HuH-7 (cell line): ENCODE measurements at places on chromosomes 7 and 10.

GRCh38 chr10:112173206-112173605, 10.4 kb downstream of the GPAM start:
- DNase-seq, result no peak

GRCh38 chr10:51469686-51470085, 229.7 kb downstream of the CSTF2T start:
- DNase-seq, result no peak

DNA sequence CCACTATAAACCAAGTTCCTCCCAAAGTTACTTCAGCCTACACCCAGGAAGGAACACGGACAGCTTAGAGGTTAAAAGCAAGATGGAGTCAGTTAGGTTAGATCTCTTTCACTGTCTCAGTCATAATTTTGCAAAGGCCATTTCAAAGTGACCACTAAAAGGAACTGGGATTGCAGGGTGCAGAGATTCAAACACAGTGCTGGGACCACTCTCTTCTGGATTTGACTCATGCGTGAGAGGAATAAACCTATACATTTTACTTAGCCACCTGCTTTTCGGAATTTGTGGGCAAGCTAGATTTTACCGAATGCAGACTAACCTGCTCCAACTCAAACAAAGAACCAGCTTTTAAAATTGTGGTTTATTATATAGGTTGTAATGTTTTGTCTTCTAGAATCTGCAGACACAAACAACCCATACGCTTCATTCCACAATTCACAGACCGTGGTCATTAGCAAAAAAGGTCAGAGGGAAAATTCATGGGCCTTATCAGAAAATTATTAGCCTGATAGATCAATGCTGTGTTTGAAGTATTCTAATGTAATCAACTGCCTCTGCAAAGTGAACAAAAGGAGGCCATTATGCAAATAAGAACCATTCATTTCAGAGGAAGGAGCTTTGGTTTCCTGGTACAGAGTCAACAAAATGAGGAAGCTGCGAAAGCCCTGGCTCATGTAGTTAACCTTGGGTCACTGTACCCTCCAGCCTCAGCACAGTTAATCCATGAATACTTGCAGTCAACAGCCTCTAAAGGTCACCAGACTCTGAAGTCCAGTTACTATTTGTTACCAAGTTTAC, 342.7 kb upstream of the KLF6 start:
- no peak for DNase-seq

GRCh38 chr7:55084307-55084706, 65.5 kb downstream of the EGFR start:
- DNase-seq, result no peak

- no peak for DNase-seq
Measured at GRCh38 chr7:28088032-28088431, 92.6 kb downstream of the JAZF1 start.

DNA sequence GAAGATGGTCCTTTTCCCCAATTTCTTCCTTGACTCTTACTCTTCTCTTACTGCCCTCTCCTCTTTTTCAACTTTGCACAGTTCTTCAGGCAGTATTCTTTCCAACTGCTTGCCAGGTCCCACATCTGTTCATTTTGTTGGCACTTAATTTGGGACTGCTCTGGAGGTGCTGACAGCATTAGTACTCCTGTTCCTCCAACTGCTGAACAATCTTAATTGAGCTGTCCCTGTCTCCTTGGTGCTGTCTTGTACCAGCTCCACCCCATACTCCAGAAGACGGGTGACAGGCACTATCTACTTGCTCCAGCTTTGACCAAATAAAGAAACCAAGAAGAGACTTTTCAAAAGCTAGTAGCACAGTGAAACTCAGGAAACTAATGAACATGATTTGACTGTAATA, 160.0 kb downstream of the PDE1C start:
- no peak for DNase-seq

- no peak for DNase-seq
Measured at GRCh38 chr10:80137031-80137862, 4.7 kb downstream of the PLAC9 start.

GRCh38 chr7:147013825-147014224, 897.2 kb downstream of the CNTNAP2 start:
- DNase-seq, result no peak

- DNase-seq, result no peak
Measured at GRCh38 chr7:18302097-18302496, 193.5 kb upstream of the HDAC9 start.

DNA sequence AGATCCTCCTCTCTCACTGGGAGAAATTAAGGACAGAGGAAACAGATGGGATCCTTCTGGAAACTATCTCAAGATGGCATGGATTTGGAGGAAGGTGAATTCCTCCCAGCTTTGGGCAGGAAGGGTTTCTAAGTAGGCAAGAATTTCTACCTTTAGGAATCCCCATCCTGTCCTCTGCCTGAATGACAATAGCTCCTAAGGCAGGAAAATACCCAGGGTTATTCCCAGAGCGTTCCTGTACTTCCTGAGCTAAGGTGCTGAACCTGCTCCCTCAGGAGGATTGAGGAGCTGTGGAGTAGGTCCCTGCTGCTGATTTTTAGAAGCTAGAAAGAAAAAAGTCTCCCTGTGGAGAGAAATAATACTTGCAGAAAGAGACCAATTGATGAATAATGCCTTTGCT, 568 bp downstream of the MGAM2 start:
- no peak for DNase-seq

GRCh38 chr7:142745091-142745635, 4.1 kb upstream of the PRSS1 start:
- no peak for DNase-seq

DNA sequence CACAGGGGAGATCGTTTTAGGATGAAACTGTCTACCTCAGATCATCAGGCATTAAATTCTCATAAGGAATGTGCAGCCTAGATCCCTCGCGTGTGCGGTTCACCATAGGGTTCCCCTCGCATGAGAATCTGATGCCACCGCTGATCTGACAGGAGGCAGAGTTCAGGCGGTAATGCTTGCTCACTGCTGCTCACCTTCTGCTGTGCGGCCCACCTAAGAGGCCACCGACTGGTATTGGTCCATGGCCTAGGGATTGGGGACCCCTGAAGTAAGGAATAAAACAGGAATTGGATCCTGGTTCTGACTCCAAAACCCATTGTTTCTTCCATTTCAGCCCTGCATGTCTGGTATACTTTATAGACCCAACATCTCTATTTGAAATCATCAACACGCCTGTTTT, 4.1 kb downstream of the NOD1 start:
- no peak for DNase-seq

- peak; percentile 80 for DNase-seq
Measured at GRCh38 chr10:29007748-29008610, 280.9 kb upstream of the LYZL1 start.

DNA sequence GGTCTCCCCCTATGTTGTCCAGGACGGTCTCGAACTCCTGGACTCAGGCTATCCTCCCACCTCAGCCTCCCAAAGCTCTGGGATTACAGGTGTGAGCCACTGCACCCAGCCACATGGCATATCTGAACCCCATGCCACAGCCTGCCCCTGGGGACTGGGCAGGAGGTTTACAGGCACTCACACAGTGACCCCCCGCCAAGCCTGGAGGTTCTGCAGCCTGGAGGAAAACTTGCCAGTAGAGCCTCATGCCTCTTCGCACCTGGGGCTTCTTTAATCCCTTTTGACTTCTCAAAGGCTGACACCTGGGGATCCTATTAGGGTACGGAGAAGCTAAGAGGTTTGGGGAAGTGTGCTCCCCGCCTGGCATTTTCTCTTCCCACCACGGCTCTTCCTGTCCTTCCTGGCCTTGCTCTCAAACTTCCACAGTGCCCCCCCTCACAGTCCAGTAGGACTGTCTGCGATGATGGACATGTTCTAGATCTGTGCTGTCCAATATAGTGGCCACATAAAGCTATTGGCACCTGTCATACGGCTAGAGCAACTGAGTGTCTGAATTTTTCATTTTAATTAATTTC, 11.4 kb upstream of the KCP start:
- no peak for DNase-seq

DNA sequence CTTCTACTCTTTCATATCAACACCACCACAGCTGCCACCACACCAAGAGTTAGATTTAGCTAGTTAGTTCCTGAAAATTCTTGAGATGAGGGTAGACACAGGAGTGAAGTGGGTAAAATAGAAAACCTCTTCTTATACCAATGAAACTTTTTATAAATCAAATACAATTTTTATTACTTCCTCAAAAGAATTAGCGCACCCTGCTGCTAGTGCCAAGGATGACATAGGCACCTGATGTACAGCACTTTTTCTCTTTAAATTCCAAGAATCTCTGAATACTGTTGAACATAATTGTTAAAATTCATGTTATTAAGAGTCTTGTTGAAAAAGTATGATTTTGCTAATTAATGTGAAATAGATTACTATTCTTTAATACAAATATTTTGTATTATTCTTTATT, 11.4 kb downstream of the ZWINT start:
- DNase-seq, result no peak

GRCh38 chr10:132666705-132667341, 119.1 kb downstream of the NKX6-2 start:
- DNase-seq, result no peak

DNA sequence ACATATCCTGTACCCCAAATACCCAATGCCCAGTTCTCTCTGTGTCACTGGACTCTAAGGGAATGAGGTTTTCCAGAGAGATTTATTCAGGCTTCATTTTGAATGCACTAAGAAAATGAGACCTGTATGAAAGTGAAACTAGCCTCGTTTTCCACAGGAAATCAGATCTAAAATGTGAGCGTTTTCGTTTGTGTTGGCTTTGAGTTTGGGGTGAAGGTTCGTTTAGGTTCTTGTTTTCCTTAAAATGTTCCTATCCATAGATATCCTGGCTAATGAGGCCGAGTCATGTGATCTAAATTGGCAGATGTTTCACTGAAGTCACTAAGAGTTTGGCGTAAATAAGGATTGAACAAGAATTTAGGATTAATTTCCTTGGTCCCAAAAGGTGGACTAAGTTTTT, 90.9 kb upstream of the BMPER start:
- no peak for DNase-seq

GRCh38 chr10:75717126-75717916, 285.9 kb downstream of the LRMDA start:
- no peak for DNase-seq

- no peak for DNase-seq
Measured at GRCh38 chr10:69329721-69330178, 51.5 kb downstream of the HK1 start.

GRCh38 chr7:90839316-90839715, 243.2 kb downstream of the CDK14 start:
- no peak for DNase-seq

GRCh38 chr7:2999078-2999500, 44.6 kb downstream of the CARD11 start:
- no peak for DNase-seq

DNA sequence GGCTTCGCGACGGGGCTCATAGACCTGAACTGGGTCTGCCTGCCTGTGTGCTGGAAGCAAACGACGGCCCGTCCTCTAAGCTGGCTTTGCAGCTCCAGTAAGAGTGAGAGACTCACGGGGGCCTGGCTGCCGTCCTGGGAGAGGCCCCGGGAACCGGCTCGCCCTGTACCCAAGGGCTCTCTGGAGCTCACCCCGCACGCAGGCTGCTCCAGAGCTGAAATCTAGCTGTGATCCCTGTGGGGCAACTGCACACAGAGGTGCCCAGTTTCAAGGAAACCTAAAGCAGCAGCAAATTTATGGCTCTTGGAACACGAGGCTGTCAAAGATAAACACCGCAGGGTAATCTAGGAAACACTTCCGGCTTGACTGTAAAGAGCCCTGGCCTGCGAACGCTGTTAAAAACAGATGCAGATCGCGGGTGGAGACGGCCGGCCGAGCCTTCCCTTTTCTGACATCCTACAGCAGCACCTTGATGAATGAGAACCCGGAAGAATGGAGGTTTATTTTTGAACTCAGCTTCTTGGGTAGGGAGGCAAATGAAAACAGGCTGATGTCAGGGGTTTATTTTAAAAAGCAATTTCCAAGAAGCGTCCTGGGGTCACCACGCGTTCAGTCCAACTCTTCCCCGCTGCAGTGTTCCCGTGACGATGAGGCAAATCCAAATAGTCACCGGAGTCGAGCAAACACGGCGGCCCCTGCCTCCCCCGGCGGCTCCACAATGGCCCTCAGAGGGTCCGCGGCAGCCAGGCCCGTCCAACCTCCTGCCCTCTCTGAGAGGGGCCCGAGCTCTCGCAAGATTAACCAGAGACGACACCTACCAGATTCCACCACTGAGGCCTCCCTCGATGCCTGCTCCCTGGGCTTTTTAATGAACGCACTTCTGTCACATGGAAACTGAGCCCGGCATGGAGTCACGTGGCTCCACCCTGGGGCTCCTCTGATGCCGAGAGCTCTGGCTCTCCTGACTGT, 29.6 kb downstream of the AMZ1 start:
- peak; percentile 78 for DNase-seq

GRCh38 chr7:86130268-86130667, 513.4 kb upstream of the GRM3 start:
- no peak for DNase-seq

- no peak for DNase-seq
Measured at GRCh38 chr7:130350945-130351790, 6.6 kb downstream of the CPA5 start.

DNA sequence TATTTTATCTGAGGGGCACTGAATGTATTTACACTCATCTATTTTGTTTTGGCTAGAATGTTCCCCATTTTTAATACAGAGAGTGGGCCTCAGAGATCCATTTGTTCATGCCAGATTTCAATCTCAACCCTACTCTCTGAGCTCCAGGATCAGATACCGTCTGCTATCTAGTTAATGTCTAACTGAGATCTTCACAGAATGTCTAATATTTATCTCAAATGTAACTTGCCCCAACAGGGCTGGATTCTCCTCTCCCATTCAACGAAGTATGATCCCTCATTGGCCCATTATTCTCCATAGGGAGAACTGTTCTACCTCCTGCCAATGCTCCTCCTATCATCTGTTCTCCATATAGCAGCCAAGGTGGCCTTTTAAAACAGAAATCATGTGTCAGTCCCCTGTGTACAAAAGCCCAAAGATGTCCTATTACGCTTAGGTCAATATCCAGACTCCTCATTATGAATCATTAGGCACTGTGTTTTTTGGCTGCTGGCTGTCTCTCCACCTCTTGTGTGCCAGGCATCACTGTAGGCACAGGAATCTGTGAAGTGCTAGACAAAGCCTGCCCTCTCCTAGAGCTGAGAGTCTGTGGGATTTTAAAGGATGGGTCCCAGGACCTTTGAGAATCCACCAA, 169.3 kb upstream of the AGK start:
- no peak for DNase-seq

DNA sequence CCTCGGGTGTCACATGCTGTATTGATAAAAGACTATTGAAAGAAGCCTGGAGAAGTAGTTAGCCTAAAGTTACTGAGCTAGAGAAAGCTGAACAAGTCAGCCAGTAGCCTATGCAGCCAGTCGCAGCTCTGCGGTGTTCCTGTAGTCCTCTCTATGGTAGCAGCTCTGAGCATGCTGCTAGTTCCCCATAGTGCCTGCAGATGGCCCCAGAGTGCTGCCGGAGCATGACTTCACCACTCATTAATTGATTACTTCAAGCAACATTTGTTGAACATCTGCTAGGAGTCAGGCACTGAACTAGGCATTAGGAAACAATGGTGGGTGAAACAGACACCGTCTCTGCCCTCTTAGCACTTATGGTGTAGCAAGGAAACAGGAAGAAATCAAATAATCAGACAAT, 422.7 kb downstream of the SORCS3 start:
- DNase-seq, result peak; percentile 16
